Nephron progenitor cell (in vitro differentiated cells): ENCODE measurements at places on chromosomes 6 and 20.

DNA sequence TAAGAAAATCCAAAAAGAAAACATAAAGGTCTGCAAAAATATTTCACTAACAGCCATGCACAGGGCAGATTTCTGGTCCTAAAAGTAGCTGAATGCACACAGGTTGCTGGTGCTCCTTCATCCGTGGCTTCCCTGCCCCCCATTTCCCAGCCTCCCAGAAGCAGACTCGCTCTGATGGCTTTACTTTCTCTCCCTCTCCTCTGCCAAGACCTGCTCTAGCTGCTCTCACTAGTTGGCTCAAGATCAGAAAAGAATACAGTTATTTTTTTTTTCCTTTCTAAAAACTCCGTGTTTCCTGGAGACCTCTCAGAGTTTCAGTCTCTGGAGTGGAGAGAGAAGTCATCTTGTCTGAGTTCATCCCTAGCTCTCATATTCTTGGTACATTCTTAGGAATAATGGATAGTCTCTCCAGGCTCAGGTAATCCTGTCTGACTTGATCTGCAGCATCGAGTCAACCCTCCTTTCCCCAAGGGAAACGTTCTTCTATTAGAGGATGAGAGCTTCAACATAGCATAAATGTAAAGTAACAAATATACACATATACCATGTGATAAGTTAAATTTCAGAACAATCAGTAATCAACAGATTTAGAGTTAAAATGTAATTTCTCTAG, 214.2 kb downstream of the TBC1D7 start:
- peaks cover 12% of the 10 kb centered on the region for H3K27me3 ChIP-seq
- no peak overlapping the region for H3K27ac ChIP-seq
- H3K4me1 ChIP-seq: peaks cover 58% of the 10 kb centered on the region
- peak; percentile 31 for DNase-seq

GRCh38 chr6:139407718-139408222, 33.3 kb upstream of the CITED2 start:
- H3K36me3 ChIP-seq: no peaks in the 10 kb centered on the region
- no peak overlapping the region for H3K27ac ChIP-seq
- DNase-seq: no peak
- peaks cover 30% of the 10 kb centered on the region for H3K4me1 ChIP-seq

DNA sequence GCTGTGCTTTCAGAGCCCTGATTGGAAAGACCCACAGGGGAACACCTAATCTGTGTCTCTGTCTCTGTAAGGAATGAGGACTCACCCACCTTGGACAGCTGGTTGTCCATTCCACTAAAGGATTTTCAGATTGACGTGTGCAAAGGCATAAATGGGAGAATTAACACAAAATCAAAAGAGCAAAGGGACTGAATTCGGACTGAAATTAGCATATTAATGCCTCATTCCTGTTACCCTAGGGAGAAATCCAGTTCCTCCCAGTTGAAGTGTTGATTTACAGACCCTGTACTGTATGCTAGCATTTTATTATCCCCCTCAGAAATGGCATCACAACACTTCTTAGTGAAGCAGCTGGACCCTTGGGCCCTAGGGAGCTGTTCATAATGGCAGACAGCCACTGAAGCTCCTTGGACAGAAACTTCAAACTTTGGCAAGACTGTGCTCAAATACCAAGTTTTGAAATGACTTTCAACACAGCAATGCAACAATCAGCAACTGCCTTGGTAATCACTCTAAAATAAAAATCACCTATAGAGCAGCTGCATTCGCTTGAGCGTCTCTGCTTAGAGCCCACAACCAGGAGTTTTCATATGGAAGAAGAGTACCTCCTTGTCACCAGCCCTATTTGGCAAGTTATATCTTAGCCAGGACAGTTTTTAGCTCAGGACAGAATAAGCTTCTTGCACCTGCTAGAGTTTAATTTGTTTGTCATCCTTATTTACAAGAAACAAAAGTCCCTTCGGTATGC, 118.1 kb downstream of the TRDN start:
- peak; percentile 15 for DNase-seq
- H3K27me3 ChIP-seq: no peaks in the 10 kb centered on the region
- no peak overlapping the region for H3K4me3 ChIP-seq

- H3K4me1 ChIP-seq: peaks cover 74% of the 10 kb centered on the region
- DNase-seq: no peak
- no peak overlapping the region for H3K27ac ChIP-seq
- H3K4me3 ChIP-seq: peak overlapping the region; percentile 92
- H3K27me3 ChIP-seq: peaks cover 7% of the 10 kb centered on the region
Observed at GRCh38 chr20:57392512-57393271, 1.5 kb downstream of the RBM38 start.

DNA sequence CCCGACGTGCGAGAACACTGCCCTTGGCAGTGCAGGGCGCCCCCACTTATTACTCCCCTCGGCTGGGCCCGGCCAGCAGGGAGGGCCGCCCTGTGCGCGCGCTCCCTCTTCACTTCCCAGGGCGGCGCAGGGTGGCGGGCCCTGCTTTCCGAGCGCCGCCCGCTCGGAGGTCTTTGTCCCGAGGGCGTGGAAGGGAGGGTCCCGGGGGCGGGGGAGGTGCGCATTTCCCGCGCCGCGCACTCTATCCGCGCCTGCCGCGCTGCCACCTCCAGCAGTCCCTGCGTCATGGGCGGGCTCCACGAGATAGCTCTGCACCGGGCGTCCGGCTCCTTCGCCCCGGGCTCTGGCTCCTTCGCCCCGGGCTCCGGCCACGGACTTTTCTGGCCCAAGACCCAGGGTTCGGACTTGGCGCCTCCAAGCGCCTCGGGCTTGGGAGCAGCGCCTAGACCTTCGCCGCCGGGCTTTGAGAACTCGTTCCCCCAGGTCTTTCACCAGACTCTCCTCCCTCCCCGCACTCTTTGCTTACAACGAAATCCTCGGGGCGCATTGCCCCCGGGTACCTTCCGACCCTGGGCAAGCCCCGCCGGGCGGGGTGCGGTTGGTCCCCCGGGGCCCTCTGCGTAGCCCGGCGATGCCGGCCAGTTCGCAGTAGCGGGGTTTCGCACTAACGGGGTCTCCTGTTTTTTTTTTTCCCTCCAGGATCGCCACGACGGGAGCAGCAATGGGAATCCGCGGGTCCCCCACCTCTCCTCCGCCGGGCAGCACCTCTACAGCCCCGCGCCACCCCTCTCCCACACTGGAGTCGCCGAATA, 1.6 kb downstream of the TFAP2C start:
- H3K27me3 ChIP-seq: peaks cover 98% of the 10 kb centered on the region
- peaks cover 6% of the 10 kb centered on the region for H3K36me3 ChIP-seq
- H3K4me3 ChIP-seq: peak overlapping the region; percentile 79
- peak; percentile 66 for DNase-seq
- H3K4me1 ChIP-seq: peaks cover 26% of the 10 kb centered on the region

DNA sequence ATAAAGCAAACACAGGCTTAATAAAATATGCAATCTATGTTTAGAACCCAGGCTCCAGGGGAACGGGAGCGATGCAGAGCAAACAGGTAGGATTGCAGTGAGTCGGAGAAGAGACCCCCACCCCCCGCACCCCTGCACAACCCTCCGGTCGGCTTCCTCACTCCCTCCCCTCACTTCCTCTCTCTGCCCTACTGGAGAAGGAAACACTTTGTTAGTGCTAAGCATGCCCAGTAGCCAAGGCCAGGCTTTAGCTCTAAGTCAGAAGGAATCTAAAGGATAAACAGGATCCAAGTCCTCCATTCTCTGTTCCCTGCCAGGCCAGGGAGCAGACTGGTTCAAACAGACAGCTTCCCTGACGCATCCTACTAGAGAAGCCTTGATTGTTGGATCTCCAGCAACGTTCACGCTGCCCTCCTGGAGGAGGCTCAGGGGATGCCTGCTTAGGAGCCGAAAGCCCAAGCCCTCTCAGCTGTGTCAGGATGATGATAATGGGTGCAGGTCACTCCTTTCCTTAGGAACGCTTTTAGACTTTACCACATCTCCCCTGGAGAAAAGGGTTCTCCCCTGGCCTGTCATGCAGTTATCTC, 14.7 kb downstream of the FOXQ1 start:
- peaks cover 5% of the 10 kb centered on the region for H3K36me3 ChIP-seq
- H3K27ac ChIP-seq: no peak overlapping the region
- H3K27me3 ChIP-seq: peaks cover 50% of the 10 kb centered on the region
- H3K4me3 ChIP-seq: no peak overlapping the region
- H3K4me1 ChIP-seq: no peaks in the 10 kb centered on the region
